ENCODE measurements at places on chromosomes 6 and 20.

- peak; percentile 27 for DNase-seq
Observed at GRCh38 chr20:11063444-11063843, 389.6 kb upstream of the JAG1 start.

GRCh38 chr6:150491131-150491810, 108.4 kb upstream of the PLEKHG1 start:
- DNase-seq = no peak

DNA sequence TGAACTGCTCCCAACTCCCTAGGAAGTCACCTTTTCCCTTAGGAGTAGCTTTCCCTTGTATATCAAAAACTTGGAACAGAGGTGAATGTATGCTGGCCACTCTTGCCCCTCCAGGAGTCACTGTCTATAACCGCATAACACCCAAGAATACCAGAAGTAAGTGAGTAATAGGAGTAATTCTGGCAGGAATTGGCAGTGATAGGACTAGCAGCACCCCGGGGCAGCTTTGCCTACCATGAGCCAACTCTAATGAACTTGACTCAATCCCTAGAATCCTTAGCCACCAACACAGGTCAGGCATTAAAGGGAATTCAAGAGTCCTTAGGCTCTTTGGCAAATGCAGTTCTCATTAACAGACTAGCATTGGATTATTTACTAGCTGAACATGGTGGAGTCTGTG, 28.8 kb upstream of the CD164 start:
- no peak for DNase-seq

- no peak for DNase-seq
Observed at GRCh38 chr6:100538086-100538485, 73.4 kb upstream of the SIM1 start.

DNA sequence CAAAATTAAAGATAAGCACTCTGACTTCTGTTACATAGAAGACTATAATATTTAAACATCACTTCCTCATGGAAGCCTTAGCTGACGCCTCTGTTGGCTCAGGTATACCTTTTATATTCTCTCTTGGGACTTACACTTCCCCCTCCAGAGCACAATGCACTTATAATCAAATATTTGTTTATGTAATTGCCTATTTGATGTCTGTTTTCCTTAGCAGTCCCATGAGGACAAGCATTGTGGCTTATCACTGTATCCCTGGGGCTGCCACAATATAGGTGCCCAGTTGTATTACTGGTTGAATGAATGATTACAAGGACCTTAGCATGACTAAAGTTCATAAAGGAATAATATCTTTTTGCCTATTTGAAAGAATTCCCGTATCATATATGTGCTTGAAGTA, 186.7 kb upstream of the VGLL2 start:
- no peak for DNase-seq

GRCh38 chr6:134351615-134352474, 33.9 kb upstream of the SGK1 start:
- no peak for DNase-seq

- peak; percentile 82 for DNase-seq
Observed at GRCh38 chr20:9609887-9610502, 95.6 kb downstream of the LAMP5 start.

DNA sequence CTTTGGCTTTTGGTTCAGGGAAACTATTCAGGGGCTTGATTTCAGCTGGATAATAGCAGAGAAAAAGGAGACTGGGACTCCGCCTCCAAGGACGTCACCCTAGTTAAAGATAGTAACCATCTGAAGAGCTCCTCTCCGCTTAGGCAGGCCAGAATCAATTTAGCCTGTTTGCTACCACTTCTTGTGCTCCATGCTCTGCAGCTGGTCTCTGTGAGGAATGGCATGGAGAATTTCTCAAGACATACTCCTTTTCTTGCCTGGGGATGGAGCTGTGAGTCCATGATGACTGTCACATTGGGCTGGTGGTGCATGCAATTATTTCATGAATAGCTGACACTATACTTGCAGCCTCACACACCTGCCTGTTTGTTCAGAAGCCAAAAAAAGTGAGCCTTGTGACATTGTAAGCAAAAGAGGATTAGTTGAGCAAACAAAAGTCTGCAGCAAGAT, 61.4 kb downstream of the TXLNB start:
- no peak for DNase-seq

DNA sequence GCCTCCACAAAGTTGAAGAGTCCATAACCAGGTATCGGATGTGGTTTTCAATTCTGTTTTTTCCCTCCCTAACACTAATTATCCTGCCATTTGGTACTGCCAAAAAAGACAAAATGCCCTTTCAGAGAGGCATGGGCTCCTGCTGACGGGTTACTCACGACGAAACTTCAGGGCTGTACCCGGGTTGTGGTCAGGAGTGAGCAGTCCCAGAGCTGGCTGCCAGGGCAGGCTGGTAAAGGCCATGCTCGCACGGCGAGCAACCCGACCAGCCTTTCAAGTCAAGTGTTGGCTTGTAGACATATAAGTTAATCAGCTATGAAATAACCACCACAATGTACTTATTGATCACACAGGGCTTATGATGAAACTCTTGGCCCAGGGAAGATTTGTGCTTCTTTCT, 152.5 kb downstream of the FOXC1 start:
- no peak for DNase-seq

- DNase-seq = no peak
Observed at GRCh38 chr6:4815584-4815983, 39.4 kb downstream of the CDYL start.

DNA sequence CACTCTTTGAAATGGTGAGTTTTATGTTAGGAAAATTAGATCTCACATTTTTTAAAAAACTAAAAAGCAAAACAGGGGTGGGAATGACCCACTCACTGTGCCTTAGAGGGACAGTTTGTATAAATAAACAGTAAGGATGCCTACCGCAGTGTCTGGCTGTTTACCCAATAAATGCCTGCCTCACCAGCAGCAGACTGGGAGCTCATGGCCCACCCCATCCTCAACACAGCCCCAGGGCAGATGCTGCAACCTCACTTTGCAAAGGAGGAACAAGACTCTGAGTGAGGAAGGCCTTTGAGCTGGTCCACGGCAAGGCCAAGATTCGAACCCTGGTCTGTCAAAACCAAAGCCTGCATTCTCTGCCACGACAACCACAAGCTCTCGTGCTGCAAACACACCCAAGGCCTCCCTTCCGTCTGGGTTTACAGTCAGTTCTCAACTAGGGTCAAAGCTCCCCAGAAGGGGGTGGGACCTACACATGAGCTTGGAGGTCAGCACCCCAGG, 77.8 kb downstream of the BMP7 start:
- no peak for DNase-seq

GRCh38 chr20:45950330-45950646, 15.8 kb downstream of the PCIF1 start:
- no peak for DNase-seq

GRCh38 chr20:2814587-2815051, at the start of gene C20orf141:
Gene C20orf141 (plus strand): TSS chr20:2814987. CDS start chr20:2815185, 198 bp downstream.
- no peak for DNase-seq
